Activated T-cell treated with anti-CD3 and anti-CD28 coated beads, Interleukin-2, amount 50 U/mL, for 4 hours (primary cell): ENCODE measurements at places on chromosomes 13 and 19.

DNA sequence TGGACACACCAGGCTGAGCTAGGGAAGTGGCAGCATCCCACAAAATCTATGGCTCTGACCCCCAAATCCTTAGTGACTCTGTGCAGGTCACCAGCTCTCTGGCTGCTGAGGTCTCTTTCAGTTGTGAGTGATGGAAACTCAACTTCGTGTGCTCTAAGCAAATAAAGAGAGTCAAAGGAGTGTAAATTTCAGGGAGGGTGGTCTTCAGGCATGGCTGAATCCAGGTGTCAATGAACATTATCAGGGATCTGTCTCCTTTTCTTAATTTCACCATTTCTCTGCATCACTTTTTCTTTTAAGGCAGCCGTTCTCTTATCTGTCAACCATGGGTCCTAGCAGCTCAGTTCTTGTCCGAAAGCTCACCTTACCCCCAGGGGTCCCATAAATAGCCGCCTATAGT, 6.2 kb downstream of the CYP4F12 start:
- DNase-seq: no peak

- DNase-seq: no peak
Observed at GRCh38 chr19:13932149-13932637, 6.0 kb downstream of the PODNL1 start.

- no peak for DNase-seq
Observed at GRCh38 chr19:43518051-43518450, 8.9 kb downstream of the ETHE1 start.

DNA sequence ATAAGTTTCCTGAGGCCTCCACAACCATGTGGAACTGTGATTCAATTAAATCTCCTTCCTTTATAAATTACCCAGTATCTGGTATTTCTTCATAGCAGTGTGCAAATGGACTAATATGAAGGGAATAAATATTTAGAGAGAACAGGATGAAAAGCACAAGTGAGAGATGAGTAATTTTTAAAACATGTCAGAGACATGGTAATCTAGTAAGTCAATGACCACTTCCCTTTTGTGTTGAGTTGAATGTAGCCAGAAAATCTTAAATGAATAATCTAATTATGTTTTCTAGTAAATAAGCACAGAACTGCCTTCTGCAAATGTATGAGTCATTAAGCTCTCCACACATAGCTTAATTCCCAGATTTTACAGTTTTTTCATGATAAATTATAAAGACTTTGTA, 524.1 kb upstream of the SLITRK5 start:
- DNase-seq: no peak

DNA sequence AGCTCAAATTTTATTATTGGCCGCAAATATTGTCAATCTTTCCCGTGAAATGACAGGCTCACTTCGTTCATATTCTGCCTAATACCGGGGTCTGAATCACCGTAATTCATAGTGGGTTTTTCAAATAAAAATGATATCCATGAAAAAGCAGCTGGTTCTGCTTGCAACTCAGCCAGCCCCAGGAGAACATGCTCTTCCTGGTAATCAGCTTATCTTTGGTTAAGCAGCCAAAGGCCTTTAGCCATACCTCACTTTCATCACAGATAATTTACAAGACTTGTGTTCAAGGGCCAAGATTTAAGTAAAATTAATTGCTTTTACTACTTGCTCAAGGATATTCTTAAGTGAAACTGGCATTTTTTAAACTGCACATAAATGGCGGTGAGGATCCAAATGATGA, 22.5 kb downstream of the RNASEH2B start:
- DNase-seq: no peak
